Right renal pelvis (tissue), 4 donors: ENCODE measurements at places on chromosomes 1 and 21. TPM values are rescaled to one million over a fixed set of nuclear protein-coding genes. Genes with fewer than 3 reads are reported as not detected.

- no peak for DNase-seq
Observed at GRCh38 chr1:197234581-197234980, 33.5 kb upstream of the CRB1 start.

DNA sequence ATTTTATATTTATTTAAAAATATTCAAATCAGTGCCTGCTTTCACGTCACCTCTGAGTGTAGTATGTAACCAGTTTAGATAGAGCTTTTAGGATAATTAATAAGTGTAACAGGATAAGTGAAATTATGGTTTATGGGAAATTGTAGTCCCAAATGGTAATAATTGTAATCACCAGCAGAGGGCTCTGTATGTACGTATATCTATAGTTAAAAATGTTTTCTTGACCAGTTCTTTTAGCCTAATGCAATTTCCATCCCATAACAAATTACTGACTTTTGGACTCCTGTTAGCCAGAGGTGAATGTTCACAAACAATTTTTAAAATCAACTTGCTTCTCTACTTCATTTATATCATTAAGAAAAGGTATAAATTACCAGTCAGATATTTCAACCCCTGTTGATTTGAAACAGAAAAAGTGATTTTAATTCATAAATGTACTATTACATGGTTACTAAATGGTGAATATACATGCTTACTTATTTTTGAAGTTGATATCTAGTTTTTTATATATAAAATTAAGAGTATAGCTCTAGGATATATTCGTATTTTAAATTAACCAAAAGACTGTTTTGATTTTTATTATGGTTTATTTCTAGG, 25.3 kb downstream of the SLC30A7 start:
- DNase-seq: peak; percentile 37

DNA sequence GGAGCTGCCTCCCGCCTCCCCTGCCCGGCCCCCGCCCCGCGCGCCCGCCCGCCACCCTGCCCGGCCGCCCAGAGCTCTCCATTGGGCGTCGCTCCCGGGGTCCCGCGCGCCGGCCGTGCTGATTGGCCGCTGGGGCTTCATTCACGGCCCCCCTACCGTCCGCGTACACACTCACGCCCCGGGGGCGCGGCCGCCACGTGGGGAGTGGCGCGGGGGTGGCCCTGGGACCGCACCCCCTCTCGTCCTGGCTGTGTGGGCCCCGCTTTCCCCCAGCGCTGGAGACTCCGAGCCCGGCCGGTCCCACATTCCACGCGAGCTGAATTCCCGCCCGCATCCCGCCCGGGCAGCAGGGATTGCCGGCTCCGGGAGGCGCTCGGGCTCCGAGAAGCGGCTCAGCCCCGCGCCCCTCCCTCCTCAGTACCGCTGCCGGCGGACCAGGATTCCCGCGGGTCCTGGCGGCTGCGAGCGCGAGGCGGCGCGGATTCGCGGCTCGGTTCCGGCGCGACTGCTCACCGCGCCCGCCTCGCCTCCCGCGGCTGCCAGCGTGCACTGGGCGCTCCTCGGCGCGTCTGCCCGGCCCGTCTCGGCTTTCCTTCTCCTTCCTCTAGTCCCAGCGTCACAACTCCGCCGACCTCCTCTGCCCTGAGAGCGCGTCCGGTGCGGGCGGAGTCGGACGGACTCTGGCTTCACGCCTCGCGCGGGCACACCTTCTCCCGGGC, 450 bp upstream of the POU3F1 start:
- DNase-seq: peak; percentile 75

- DNase-seq: no peak
Observed at GRCh38 chr1:119285482-119285881, 83.1 kb upstream of the HAO2 start.

DIO1 gene
- 4.7 TPM for polyA plus RNA-seq
